ENCODE measurements at places on chromosomes 5 and 9.

GRCh38 chr5:81782811-81783210 lies 31.9 kb upstream of the SSBP2 start:
- peak; percentile 17 for DNase-seq

GRCh38 chr9:76560481-76560922 lies 101.5 kb downstream of the GCNT1 start:
- DNase-seq = peak; percentile 55

DNA sequence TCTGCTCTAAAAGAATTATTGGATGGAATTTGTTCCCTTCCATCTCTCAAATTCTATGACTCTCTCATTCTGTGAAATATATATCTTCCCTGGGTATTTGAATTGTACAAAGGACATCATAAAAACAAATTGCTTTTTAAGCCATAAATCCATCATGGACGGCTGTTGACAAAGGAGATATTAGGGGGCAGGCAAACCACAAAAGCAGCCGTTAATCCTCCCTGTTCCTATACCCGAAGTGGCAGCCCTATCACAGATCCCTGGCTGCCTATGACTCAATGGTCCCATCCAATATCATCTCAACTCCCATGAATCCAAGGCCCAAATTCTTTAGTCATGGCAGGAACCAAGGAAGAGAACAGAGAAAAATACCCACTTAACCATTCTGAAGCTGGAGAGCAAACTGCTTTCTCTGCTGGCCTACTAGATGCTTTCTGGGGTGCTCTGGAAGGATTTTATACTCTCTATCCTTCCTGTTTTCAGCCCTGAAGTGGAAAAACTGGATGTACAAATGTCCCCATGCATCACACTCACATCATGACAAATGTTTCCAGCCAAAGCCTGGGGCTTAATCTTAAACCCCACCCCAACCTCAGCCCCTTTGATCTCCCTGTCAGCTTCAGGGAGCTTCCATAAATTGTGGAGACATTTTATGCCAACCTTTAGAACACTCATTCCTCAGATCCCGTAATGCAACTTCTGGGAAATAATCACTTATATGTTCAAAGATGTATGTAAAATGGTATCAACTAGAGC lies 59.5 kb downstream of the FAM114A2 start:
- no peak for DNase-seq

DNA sequence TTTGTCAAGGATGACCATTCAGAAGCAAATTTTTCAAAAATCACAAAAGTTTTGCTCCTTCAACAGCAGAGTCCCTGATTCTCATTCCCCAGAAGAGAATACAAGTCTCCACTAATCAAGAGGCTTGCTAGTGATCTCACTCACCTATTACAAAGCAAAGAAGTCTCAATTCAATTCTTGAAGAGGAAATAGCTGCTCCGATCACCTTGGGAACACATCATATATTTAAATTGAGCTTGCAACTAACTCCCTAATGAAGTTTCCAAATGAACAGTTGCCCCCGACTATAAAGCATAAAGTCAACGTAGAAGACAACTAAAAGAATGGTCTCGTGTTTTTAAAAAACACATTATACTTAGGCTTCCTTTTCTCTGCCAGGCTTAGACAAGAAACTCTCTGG lies 1.6 kb downstream of the LIFR start:
- DNase-seq = no peak

DNA sequence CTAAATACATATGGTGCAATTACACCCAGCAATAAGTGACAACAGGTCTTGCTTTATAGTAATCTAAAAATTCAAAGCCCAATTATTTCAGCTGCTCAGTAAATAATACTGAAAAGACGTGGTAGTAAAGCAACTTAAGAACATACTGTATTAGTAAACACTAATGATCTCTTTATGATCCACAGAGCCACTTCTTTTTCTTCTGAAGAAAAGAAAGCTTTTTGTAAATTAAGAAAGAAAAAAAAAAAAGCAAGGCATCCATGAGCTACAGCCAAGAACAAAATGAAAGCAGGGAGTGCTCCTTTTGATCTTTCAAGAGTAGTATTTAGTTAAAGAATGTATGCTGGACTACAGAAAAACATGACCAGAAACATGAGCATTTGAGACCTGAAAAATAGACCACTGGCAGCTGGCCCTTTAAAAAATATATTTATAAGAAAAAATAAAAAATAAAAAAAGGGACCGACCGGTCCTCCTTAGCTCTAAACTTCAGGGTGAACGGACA lies 348.7 kb downstream of the GLIS3 start:
- peak; percentile 54 for DNase-seq

GRCh38 chr5:132459983-132460838 lies 30.4 kb downstream of the IRF1 start:
- DNase-seq = no peak

DNA sequence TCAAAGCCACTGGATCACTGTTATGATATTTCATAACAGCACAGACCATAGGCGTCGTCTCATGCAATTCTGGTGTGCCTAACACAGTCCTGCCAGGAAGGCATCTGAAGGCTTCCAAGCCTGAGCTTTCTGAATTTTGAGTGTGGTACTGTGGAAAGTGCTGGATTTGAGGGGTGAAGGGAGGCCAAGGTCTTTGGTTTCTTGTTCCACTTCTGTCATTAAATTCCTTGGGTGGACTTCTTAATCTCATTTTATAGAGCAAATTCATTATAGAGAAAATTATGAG lies 441.3 kb upstream of the PIK3R1 start:
- peak; percentile 69 for DNase-seq
